ENCODE measurements at places on chromosomes 6 and 20.

DNA sequence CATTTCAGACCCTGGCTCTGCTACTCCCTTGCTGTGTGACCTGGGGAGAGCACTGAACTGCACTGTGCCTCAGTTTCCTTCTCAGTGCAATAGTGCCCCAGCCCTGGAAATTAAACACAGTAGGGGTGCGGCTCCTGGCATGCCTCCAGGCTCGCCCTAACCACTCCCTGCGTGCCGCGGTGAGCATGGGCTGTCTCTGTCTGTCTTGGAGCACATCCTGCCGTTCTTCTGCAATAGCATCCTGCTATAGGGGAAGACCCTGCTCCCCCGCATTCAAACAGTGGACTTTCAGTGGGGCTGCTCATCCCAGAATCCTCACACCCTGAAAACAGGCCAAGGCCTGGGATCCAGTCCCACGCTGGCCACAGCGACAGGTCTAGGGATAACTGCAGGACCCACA, 129.5 kb downstream of the FOXC1 start:
- DNase-seq, result no peak

GRCh38 chr6:163151212-163151611, 263.3 kb upstream of the QKI start:
- no peak for DNase-seq

DNA sequence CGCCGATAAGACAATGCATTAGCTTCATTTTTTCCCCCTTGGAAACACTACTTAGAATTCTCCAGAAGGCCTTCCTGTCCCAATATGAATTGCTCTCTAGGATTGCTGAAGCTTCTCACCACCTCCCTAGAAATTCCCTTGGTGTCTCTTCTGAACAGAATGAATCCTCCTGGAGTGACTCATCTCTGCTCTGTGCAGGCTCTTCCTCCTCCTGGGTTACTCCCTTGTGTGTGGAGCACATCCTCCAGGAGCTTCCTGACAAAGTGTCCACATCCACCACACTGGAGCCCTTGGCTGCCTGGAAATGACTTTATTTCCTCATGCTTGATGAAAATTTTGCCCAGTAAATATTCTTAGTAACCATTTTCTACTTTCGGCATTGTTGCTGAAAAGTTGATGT, 54.4 kb downstream of the DTNBP1 start:
- no peak for DNase-seq

DNA sequence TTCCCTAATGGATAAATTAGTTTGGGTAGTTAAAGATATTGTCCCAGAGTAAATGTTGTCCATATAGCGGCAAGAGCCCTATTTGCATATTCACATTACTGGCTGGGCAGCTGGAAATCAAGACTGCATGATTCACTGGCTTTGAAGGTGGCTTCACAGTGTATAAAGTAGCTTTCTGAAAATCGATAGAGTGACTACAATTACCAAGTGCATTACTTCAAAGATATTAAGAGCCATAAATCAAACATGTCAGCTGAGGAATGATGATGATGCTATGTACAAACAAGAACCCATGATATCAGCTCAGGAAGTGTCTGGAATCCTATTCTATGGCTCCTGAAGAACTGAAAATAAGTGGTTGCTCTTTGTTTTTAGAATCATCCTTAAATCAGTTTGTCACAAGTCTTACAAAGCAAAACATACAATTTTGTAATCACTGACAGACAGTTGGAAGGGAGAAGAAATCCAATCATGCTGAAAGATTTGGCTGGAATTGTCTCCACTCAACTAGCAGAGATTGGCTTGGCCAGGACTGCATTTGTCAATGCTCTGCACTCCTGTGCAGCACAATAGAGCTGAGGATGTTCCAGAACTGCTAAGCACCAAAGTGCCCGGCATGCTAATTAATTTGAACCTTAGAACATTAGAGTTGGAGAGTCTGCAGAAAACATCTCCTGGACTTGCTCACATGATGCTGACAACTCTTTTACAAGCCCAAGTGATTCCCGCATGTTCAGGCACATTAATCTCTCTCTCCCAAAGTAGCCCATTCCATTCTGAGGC, 77.9 kb upstream of the B3GAT2 start:
- no peak for DNase-seq

GRCh38 chr6:49666930-49667757, 30.5 kb upstream of the RHAG start:
- DNase-seq, result no peak

GRCh38 chr6:110944681-110945151, 13.8 kb upstream of the GTF3C6 start:
- no peak for DNase-seq

GRCh38 chr6:29739882-29740261, 16.6 kb downstream of the HLA-F start:
- DNase-seq, result no peak

- DNase-seq, result no peak
Measured at GRCh38 chr6:133129556-133129955, 111.6 kb upstream of the EYA4 start.

GRCh38 chr6:58198301-58198700, 880.9 kb downstream of the PRIM2 start:
- DNase-seq, result no peak

GRCh38 chr20:17210983-17211382, 15.9 kb upstream of the PCSK2 start:
- no peak for DNase-seq

- no peak for DNase-seq
Measured at GRCh38 chr20:23356203-23356602, 5.6 kb downstream of the NXT1 start.

GRCh38 chr20:49824206-49824605, 11.6 kb downstream of the SLC9A8 start:
- no peak for DNase-seq

DNA sequence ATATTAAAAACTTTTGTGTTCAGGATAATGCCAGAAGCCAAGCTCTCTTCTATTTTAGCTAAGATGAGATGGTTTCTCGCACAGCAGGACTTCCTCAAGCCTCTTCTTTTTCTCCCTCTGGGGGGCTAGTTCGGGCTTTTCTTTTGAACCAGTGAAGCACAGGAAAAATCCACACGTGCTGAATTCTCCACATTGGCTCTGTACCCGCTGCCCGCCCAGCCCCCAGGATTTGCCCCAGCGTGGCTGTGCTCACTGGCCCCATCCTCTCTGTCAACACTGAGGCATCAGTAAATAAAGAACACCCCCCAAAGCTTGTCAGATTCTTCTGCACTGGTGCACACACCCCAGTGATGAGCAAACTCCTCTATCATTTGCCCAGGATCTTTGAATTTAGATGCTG, 232.8 kb downstream of the ZNF217 start:
- DNase-seq, result no peak

DNA sequence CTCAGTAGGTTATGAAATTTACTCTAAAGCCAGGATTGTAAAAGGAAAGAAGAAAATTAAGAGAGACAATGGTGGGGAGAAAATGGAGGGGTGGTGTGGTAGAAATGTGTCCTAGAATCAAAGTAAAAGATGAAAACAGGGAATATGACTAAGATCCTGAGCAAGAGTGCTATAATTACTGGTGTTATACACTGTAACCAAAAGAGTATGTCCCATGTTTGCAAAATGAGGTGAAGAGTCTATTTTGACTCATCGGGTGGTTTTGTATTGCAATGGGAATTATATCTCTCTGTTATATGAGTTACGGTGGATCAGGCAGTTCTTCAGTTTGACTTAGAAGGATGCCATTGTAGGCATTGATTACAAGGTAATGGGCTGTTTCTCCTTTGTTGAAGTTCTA, 8.5 kb downstream of the L3MBTL3 start:
- no peak for DNase-seq

- peak; percentile 75 for DNase-seq
Measured at GRCh38 chr20:49132995-49133478, 55.1 kb downstream of the STAU1 start.

GRCh38 chr6:134117409-134117808, 65.0 kb upstream of the SLC2A12 start:
- no peak for DNase-seq

DNA sequence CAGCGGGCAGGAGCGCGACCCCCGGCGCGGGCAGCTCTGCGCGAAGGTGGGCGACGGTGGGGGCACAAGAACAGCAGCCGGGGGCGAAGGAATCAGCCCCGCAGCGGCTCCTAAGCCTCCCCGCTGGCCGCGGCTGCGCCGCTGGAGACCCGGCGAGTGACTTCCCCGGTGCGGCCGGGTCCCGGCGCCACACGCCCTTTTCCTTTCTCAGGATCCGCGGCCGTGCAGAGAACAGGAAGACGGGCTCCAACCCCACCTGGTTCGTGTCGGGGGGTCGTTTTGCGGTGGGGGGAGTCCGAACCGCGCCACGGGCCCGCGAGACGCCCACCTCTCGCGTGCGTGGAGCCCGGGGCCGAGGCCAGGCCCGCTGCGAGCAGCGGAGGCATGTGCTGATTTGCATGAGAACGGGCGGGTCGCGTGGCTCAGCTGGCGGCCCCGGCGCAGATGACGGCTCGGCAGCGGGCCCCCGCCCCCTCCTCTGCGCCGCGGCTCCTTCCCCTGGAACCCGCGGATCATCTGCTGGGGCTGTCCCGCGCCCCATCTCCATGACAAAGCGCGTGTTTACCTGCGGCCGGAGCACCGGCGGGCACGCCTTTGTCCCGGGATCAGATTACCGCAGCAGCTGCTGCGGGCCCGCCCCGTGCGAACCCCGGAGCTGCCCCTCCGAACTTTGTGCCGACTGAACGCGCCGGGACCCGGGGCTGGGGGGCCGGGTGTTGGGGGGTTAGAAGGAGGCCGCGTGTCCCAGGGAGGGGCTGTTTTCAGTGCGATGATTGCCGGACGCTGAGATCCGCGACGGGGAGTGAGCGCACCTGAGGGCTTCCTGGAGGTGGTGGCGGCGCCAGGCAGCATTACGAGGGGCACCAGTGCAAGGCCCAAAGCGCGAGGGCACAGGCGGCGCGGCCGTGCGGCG, 4.9 kb upstream of the DLL1 start:
- no peak for DNase-seq

- no peak for DNase-seq
Measured at GRCh38 chr20:9794831-9795230, 44.0 kb downstream of the PAK5 start.

DNA sequence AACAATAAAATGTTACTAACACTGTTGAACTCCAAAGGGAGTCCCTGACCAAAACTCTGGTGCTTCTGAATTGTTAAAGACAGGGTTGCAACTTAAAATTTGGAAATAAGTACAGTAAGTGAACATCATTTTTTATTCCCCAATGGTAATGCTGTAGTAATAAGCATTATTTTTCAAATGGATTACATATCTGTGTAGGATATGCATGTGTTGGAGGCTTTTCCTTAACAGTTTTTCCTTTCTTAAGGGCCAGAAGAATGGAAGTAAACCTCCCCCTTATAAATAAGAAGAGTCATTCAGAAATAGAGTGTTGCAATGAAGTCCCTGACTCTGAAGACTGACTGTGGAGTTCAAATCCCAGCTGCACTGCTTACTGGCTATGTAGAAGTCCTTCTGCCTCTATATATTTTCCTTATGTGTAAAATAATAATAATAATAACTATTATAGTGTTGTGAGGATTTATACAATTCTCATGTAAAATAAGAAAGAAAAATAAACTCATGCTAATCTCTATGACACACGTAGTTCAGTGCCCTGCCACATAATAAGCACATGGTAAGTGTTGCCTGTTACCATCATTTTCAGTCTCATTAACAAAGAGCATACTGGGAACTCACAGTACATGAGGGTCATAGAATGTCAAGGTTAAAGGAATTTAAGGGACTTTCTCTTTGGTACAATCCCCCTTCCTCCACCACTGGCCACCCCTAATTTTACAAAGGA, 129.8 kb upstream of the SMLR1 start:
- no peak for DNase-seq

GRCh38 chr6:454148-454991, 62.8 kb downstream of the IRF4 start:
- no peak for DNase-seq

Measured in right lung (tissue), 10 donors.